ENCODE measurements at places on chromosomes 6 and 20.

- no peak for DNase-seq
Observed at GRCh38 chr6:29760328-29760727, 37.1 kb downstream of the HLA-F start.

- DNase-seq: no peak
Observed at GRCh38 chr6:15715060-15715459, 52.2 kb upstream of the DTNBP1 start.

DNA sequence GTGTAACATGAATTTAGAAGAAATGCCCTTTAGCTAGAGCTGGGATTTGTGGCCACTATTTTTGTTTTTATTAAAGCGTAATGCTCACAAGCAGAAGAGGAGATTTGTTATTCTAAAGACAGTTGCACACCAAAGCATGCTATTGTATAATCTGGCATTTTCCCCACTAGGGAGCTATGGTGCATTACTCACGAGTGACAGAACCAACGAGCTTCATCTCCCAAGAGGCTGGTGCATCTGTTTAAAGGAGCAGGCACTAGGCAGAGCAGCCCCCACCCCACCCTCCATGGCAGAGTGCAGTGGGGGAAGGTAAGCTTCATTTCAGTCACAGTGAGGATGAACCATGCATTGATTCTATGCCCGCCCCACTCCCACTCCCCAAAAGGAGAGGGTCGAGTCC is 287.3 kb upstream of the TSHZ2 start:
- DNase-seq: no peak

DNA sequence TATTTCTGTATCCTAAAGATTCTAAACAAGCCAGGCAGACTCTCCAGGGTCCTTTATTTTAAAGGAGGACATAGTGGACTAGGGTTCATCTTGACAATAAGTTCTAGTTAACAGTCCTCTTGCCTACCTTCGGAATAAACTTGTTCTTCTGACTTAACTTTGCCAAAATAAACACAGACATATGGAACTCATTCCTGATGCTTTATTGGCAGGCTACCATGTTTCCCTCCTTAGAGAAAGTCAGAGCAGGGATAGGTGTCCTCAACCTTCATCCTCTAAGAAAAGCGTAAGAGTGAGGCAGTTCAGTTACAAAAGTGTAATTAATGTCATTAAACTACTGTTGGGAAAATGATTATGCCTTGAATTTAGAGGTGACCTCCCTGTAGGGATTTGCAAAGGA is 46.9 kb upstream of the NRSN1 start:
- no peak for DNase-seq

- no peak for DNase-seq
Observed at GRCh38 chr20:58868795-58869194, 16.3 kb downstream of the GNAS start.

DNA sequence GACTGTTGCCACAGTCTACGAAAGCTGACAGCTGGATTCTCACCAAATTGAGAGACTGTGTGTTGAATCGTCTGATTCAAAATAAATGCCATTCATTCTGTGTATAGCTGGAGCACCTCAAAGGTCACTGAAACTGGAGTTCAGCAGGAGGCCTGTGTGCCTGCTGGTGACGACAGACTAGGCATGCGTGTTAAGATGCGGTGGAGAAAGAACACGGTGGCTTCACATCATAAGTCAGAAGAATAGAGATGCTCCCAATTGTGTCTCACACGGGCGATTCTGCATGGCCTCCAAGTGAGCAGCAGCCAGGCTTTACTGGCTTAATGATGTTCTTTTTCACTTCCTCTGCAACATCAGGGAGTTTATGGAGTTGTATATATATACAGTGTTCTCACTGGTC is 32.3 kb downstream of the SNHG17 start:
- no peak for DNase-seq

DNA sequence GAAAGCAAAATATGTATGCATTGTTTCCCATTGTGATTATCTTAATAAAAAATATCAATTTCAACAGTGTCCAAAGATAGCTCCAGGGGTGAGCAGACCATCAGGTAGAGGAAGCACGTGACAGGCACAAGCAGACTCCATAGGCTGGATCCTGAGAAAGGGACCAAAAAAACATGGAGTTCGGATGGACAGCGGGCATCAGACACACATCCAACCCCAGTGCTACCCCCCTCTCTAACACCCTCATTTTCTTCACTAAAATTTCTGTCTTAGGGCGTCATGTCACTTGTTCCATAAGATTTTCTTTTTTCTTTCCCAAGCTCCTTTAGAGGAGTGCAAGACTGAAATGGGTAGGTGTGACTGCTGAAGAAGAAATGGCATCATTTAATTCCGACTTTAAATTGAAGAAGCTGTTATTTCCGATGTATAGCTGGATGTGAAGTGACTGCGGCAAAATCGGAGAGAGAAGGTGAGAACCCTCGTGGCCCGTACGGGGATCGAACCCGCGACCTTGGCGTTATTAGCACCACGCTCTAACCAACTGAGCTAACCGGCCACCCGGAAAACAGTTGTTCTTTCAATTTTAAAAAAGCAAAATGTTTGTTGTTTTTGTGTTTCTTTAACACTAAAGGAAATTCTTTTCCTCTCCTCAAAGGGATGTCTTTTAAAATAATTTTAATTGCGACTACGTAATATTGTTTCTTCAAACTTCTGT is 10.3 kb upstream of the PRSS16 start:
- no peak for DNase-seq

- no peak for DNase-seq
Observed at GRCh38 chr6:85866758-85867401, 224.2 kb upstream of the SYNCRIP start.
